ENCODE measurements at places on chromosomes 3 and 15. TPM values are rescaled to one million over a fixed set of nuclear protein-coding genes. Genes with fewer than 3 reads are reported as not detected.
A peak's percentile ranks its signal among the peaks of the same experiment; 100 is the strongest.

- peak; percentile 29 for DNase-seq
- H3K36me3 ChIP-seq = no peaks in the 10 kb centered on the region
- no peaks in the 10 kb centered on the region for H3K4me1 ChIP-seq
These were observed 302.2 kb upstream of the CTDSPL start for GRCh38 chr3:37559461-37559860.

- peaks cover 12% of the 10 kb centered on the region for H3K4me1 ChIP-seq
- H3K36me3 ChIP-seq = no peaks in the 10 kb centered on the region
- no peak overlapping the region for H3K4me3 ChIP-seq
- H3K27me3 ChIP-seq = no peaks in the 10 kb centered on the region
- DNase-seq = peak; percentile 82
These were observed 42.9 kb upstream of the TSC22D2 start for GRCh38 chr3:150365132-150365604.

DNA sequence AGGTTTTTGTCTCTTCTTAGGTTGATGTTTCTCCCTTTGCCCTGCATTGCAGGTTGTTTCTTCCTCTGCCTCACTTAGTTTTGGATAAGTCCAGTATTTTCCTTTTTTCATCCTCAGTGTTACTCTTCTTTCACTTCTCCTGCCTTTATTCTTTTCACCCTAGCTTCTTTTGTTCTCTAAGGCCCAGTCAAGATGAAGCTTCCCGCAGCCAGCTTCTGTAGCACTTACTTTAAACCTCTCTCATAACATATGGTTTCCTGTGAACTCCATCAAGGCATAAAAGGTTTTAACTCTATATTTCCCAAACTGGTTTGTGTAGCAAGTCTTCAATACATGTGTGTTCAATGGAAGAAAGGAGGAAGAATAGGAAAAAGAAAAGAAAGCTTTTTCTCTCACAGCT, 54.1 kb downstream of the TP63 start:
- H3K36me3 ChIP-seq = no peaks in the 10 kb centered on the region
- no peak for DNase-seq
- H3K27ac ChIP-seq = peak overlapping the region; percentile 84
- H3K27me3 ChIP-seq = no peaks in the 10 kb centered on the region
- H3K4me3 ChIP-seq = no peak overlapping the region

DNA sequence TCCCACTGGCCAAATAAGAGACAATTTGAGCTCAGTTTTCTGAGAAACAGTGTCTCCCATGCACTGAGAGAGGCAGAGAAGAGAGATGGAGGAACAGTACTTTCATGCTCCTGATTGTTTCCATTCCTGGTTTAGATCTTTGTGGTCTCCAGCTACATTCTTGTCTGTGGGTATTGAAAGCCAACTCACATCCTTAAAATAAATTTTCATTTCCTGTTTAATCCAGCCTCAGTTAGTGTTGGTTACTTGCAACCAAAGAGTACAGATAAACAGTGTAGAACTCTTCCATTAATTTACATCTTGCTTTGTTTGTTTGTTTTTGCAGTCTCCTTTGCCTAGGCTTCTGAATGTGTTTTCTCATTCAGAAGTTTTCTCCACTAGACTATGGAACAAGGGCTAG, 123.7 kb upstream of the CLSTN2 start:
- H3K36me3 ChIP-seq = no peaks in the 10 kb centered on the region
- H3K27me3 ChIP-seq = no peaks in the 10 kb centered on the region
- H3K4me3 ChIP-seq = no peak overlapping the region
- H3K4me1 ChIP-seq = peaks cover 5% of the 10 kb centered on the region

DNA sequence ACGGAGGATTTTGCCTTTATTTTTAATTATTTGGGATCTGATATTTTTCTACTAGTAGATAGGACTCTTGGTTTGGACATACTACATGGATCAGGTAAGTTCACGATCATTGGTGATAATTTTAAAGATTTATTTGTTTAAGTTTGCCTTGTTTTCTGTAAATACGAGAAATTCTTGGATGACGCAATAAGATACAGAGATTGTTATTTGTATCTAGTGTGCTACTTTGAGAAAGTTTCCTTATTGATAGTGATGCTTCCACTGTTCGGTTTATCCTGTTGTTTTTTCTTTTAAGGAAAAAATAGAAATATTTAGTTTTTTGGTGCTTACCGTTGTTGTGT, 577 bp downstream of the CHD2 start:
- no peaks in the 10 kb centered on the region for H3K27me3 ChIP-seq
- H3K4me3 ChIP-seq = peak overlapping the region; percentile 95
- DNase-seq = no peak
- peaks cover 17% of the 10 kb centered on the region for H3K36me3 ChIP-seq

DNA sequence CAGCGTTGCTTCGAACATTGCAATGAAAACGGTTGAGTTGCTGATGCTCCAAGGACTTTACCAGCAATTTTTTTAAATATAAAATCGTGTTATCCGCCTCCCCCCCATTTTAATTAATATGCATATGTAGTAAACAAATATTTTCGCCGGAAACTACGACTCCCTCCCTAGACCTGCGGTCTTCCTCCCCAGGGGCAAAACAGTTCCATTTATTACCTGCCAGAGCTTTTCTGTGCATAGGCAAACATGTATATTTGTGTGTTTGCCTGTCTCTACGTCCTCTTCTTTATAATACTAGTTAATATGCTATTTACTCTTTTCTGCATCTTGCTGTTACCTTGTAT, 593 bp upstream of the RSL24D1 start:
- H3K36me3 ChIP-seq = peaks cover 4% of the 10 kb centered on the region
- H3K27ac ChIP-seq = peak overlapping the region; percentile 94
- H3K4me1 ChIP-seq = peaks cover 11% of the 10 kb centered on the region
- H3K27me3 ChIP-seq = no peaks in the 10 kb centered on the region

- H3K36me3 ChIP-seq = no peaks in the 10 kb centered on the region
- H3K4me1 ChIP-seq = peaks cover 36% of the 10 kb centered on the region
- H3K4me3 ChIP-seq = peak overlapping the region; percentile 92
- no peak for DNase-seq
- H3K27ac ChIP-seq = no peak overlapping the region
These were observed 1.5 kb downstream of the CTDSPL start for GRCh38 chr3:37862903-37863815.

DNA sequence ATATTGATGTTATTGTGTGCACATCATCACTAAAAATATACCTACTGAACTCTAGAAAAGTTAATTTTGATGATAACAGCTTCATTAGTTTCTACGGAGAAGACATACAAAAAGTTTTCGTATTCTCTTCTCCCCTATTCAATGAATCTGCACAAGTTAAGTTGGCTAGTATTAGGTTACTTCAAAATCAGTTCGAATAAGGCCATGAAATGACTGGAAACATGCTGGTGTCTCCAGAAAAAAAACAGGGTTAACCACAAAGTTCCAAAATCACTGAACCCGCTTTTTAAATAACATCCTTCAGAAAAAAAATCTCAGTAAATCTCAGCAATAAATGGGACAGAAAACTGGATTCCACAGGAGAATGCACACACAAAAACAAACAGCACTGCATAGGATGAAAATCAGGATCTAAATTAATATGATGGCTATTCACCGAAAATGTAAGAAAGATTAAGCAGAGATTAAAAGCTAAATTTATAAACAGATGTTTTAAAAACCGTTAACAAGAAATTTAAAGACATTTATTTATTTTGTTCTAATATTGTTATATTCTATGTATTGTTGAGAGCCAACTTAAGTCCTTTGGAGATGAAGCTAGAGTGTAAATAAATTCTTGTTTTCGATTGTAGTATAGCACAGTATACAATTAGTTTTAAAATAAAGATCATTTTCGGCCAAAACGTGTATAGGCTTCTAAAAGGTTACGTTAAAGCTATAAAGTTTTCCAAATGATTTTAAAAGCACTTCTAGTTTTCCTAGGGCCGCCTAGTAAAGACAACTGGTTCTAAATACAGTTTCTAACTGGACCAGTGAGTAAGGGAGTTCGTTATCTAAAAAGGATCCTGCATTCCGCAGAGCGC, 1.0 kb downstream of the IGSF11 start:
- no peak overlapping the region for H3K27ac ChIP-seq
- H3K4me3 ChIP-seq = peak overlapping the region; percentile 59
- no peak for DNase-seq

DNA sequence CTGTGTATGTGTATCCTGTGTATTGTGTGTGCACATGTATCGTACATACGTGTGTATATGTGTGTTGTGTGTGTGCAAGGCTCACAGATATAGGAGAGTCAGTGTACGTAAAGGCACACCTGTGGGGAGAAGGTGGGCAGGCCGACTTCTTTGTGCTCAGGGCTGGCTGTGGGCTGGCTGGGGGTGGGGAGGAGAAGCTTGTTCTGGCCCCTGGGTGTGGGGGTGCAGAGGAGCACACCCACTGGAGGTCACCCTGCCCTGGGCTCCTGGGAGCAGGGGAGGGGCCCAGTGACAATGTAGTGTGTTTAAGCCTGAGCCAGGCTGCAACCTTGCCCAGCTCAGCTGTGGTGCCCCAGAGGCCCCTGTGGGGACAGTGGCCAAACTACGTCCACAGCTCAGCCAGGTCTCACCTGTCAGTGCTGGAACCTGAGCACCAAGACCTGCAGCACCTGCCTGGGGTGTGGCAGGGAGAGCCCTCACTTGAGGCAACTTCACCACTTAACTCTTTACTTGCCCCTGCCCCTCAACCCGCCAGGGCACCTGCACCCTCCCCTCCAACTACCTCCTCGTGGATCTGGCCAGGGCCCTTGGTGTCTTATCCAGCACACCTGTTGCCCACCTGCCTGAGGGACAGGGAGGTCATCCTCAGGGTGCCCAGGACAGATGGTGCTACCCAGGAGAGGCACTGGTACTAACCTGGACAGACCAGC, 2.6 kb upstream of the HHATL start:
- no peaks in the 10 kb centered on the region for H3K36me3 ChIP-seq
- DNase-seq = no peak
- H3K27me3 ChIP-seq = peaks cover 3% of the 10 kb centered on the region
- no peak overlapping the region for H3K27ac ChIP-seq
- H3K4me1 ChIP-seq = no peaks in the 10 kb centered on the region
- no peak overlapping the region for H3K4me3 ChIP-seq

- H3K36me3 ChIP-seq = no peaks in the 10 kb centered on the region
- H3K27me3 ChIP-seq = no peaks in the 10 kb centered on the region
- peaks cover 4% of the 10 kb centered on the region for H3K4me1 ChIP-seq
- no peak overlapping the region for H3K27ac ChIP-seq
These were observed 64.7 kb upstream of the XCR1 start for GRCh38 chr3:46091741-46092701.

GRCh38 chr3:52801839-52802238, 7.2 kb downstream of the ITIH3 start:
- H3K36me3 ChIP-seq = no peaks in the 10 kb centered on the region
- no peak overlapping the region for H3K4me3 ChIP-seq
- no peak overlapping the region for H3K27ac ChIP-seq
- DNase-seq = peak; percentile 17

DNA sequence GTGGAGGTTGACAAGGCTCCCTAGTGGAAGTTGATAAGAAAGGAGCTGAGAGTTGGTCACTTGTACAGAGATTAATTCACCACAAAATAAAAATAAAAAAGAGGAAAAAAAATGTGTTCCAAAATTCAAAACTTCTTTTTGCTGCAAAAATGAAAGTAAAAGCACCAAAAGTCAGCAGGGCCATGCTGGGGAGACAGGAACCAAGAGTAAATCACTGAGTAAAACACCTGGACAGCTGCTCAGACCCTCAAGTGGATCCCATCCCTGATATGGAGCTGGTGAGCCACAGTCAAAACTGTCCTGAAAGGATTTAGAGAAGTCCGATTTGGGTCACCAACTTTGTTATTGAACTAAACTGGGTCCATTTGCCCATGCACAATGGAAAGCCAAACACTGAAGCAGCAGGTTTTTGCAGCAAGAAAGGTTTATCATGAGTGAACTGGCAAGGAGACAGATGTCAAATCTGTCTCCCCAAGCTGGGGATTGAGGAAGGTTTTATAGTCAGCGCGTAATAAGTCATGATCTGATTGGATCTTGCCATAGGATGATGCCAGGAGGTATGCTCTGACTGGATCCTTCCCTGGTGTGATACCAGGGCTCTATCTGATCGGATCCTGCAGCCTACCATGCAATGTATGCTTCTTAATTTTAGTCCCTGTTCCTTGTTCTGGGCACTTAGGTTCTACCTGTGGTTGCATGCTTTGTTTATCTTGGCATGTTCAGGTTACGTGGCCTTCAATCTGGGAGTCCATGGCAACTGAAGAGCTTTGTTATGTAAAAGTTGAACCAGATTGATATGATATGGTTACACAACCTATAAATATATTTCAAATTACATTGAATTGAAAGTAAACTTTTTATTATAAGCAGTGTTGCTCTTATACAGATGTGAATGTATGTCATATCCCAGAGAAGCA, 313.2 kb downstream of the POLQ start:
- H3K36me3 ChIP-seq = no peaks in the 10 kb centered on the region
- no peak overlapping the region for H3K4me3 ChIP-seq
- no peaks in the 10 kb centered on the region for H3K4me1 ChIP-seq
- no peak overlapping the region for H3K27ac ChIP-seq
- DNase-seq = no peak

- no peak overlapping the region for H3K27ac ChIP-seq
- no peak overlapping the region for H3K4me3 ChIP-seq
- H3K27me3 ChIP-seq = no peaks in the 10 kb centered on the region
- DNase-seq = no peak
These were observed 289.8 kb downstream of the ZBTB20 start for GRCh38 chr3:114857299-114857701.

DNA sequence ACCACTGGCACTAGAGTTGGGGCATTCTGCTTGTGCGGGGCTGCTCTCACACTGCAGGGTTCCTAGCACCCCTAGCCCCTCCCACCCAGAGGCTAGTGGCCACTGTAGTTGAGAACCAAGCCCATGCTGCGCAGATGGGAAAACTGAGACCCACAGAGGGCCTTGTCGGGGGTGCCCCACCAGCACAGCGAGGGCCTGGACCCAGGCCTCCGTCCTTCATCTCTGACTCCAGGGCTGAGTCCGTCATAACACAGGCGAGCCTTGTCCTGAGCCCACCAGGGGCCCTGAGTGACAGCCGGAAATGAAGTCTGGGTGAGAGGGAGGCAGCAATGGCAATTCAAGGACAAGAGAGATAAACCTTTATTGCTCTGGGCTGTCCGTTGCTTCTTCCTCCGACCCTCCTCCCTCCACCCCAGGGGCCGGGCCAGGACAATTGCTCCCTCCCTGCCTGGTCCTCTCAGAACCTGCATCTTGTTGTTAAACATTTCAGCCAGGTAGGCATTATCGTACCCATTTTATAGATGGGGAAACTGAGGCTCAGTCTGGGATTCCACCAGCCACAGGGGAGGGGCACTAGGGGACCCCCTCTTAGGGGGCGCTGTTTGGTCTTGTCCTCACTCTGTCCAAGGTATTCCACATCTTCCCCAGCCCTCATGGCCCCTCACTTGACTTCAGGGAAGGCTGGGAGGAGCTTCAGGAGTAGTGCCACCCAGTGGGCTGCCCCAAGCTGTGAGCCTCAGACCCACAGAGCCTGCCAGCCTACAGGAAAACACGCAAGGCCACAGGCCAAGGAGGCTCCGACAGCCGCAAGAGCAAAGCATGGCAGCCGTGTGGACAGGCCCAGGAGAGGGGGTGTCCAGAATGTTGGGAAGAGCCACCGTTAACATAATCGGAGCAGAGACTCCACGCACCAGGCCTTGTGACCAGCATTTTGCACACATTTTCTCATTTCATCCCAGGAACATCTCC, 4.4 kb upstream of the GRIP2 start:
- H3K36me3 ChIP-seq = no peaks in the 10 kb centered on the region
- H3K27ac ChIP-seq = no peak overlapping the region
- no peak for DNase-seq
- H3K4me1 ChIP-seq = peaks cover 3% of the 10 kb centered on the region
- peaks cover 29% of the 10 kb centered on the region for H3K27me3 ChIP-seq

Gene MOBP
- 0.41 TPM for total RNA-seq

Gene RLBP1
- not detected for total RNA-seq

Gene NOX5
- 0.09 TPM for total RNA-seq

Gene HCLS1
- total RNA-seq = 1.0 TPM

Gene IQCF5
- total RNA-seq = not detected

Gene XCR1
- not detected for total RNA-seq

Gene STAC
- 7.1 TPM for total RNA-seq

Gene CTXN2
- total RNA-seq = not detected

Gene SPTBN5
- total RNA-seq = 5.3 TPM
